ENCODE measurements at places on chromosomes 4 and X.

DNA sequence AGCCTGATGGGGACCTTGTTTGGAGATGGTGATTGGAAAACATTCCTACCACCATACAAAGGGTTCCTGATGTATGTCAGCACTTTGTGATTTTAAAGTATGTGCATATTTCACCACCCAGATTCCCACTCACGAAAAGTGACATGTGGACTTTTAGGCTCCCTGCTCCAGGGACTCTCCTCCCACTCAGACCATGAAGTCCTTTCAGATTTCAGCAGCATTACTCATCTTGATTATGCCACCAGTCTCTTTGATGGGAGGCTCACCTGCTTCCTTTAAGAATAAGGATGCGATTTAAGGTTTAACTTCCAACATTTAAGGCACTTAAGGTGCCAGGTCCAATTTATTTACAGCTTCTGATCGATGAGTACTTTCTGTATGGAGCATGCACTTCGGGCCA, 204.4 kb downstream of the PPARGC1A start:
- DNase-seq, result no peak

- peak; percentile 55 for DNase-seq
Observed at GRCh38 chrX:136747003-136747986, 33.4 kb downstream of the ARHGEF6 start.

- no peak for DNase-seq
Observed at GRCh38 chr4:32745351-32745750, 2025.2 kb downstream of the PCDH7 start.

DNA sequence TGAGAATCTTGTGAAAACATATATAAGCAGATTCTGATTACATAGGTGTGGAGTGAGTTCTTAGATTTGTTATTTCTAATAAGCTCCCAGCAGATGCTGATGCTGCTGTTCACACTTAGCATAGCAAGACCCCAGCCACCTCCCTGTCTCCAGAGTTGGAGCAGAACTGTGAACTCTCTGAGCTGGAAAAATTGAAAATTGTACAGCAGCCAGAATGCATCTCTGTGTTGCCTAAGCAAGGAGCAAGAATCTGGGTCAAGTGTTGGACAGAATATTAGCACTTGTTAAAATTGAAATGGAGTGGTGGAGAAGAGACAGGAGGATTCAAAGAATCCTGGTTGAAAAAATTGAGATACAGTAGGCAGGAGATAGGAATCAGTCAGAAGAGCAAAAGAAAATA, 146.6 kb upstream of the FAM47C start:
- no peak for DNase-seq

GRCh38 chr4:70437197-70437596, 34.8 kb upstream of the MUC7 start:
- DNase-seq, result no peak

DNA sequence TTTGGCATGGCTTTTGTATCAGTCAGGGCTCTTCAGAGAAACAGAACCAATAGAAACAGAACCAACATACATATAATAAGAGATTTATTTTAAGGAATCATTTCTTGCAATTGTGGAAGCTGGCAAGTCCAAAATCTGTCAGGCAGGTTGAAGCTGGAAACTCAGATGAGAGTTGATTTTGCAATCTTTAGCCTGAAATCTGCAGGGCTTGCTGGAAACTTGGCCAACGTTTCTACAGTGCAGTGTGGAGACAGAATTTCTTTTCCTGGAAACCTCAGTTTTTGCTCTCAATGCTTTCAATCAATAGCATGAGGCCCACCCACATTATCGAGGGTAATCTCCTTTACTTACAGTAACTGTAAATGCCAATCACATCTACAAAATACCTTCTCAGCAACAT, 45.4 kb downstream of the COMMD8 start:
- DNase-seq, result no peak

GRCh38 chr4:168551945-168552695, 55.3 kb downstream of the PALLD start:
- DNase-seq, result no peak

DNA sequence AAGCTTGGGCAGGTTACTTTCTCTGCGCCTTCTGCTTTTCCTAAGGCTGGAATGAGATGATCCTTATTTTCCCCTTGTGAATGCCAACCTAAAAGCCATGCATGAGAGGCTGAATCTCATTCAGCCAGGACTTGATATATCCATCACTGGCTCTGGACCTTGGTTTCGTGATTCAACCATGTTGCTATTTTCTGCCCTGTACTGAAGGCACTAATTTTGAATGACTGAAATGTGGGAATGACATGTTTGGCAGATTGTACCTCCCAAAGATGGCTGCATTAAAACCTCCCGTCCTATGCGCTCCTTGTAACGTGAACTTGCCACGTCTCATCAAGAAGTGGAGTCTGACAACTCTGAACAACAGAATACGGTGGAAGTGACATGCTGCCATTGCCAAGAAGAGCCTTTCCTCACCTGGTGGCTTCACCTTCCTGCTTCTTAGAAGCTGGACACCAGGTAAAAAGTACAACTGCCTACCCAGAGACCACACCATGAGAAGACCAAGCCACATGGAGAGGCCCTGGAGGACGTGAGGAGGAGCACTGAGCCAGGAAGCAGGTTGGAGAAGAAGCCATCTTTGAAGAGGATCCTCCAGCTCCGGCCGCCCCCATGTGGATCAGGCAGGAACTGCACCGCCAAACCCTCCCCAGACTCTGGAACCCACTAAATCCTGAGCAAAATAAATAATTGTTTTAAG, 174.5 kb downstream of the NSUN7 start:
- peak; percentile 88 for DNase-seq

DNA sequence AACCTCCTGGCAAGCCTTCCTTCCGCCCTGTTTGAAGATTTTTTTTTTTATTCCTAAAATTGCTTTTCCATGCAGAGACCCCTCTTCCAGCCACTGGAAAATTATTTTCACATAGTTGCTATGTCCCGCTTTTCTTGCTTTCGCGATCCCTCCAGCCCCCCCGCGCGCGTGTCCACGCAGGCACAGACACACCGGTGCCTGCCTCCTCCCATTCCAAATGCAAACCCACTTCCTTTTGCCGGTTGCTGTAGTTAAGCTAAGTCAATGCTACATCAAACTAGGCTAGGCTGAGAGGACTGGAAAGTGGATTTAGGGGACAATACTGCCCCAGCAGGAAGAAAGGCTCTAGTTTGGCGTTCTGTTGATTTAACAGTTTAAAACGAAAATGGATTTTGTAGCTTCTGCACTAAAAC, 111.0 kb downstream of the DHX15 start:
- DNase-seq, result no peak

GRCh38 chr4:119625761-119626160, 2.8 kb downstream of the PDE5A start:
- no peak for DNase-seq

Measured in stimulated activated effector memory CD8-positive, alpha-beta T cell treated with anti-CD3 and anti-CD28 coated beads, Interleukin-12 subunit alpha, Interleukin-12 subunit beta, amount 100 ng/mL, for 72 hours (primary cell).